RWPE2 (cell line): ENCODE measurements at places on chromosomes 1 and 21.
A peak's percentile ranks its signal among the peaks of the same experiment; 100 is the strongest.

DNA sequence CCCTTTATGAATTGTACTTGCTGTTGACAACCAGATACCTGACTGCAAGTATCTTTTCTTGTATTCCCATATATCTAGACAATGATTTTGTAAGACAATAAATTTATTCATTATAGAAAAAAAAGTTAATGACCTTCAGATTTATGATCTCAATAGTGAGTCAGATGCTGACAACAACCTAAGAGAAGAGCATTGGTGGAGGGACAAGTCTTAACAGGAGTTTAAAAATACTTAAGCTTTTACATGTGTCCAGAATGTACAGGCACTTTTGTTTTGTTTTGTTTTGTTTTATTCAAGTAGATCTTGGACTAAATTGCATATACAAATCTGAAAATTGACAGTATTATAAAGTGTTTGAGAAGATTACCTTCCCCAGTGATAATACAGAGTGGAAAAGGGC, 1544.6 kb upstream of the B3GALT2 start:
- no peak for DNase-seq

- DNase-seq = no peak
These were observed 21.1 kb downstream of the NCF2 start for GRCh38 chr1:183569141-183569540.

DNA sequence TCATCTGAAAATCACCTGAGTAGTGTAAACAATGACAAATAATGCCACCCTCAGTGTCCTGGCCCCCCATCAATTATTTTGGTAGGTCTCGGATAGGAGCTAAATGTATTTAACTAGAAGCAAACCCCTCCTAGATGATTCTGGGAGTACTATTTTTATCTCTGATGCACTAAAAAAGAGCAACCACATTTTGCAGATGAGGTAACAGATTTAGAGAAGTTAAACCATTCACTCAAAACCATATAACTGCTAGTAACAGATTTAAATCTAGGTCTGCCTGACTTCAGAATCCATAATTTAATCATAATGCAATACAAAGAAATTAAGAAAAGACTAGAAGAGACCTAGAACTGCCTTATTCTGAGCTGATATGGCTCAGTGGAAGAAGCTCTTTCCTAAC, 17.3 kb upstream of the PTCH2 start:
- DNase-seq = no peak

DNA sequence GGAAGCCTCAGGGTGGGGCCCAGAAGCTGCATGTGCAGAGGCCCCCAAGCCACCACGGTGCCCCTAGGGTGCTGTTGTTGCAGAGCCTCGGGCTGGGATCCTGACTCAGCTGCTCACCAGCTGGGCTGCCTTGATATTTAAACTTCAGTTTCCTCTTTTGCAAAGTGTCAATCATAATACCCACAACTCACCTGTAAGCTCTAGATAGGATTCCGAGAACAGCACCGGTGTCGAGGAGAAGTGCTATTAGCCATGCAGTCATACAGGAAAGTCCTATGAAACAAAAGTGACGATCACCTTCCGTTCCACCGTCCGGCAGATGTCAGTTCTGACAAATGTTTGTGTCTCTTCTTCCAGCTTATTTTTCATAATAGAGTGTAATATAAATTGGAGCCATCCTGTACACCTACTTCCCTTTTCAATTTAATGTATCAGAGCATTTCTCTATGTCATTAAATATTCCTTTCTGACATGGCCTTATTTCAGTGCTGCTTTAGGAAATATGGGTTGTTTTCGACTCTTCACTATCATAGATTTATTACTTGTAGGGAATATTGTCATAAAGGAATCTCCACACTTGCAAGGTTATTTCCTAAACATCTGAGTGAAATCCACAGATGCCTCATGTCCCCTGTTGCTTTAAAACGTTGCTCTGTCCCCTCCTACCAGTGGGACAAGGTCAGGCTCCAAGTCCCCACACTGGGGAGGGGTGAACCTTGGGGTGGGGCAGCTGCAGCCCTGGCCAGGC, 100.8 kb downstream of the SIK1 start:
- DNase-seq = no peak

DNA sequence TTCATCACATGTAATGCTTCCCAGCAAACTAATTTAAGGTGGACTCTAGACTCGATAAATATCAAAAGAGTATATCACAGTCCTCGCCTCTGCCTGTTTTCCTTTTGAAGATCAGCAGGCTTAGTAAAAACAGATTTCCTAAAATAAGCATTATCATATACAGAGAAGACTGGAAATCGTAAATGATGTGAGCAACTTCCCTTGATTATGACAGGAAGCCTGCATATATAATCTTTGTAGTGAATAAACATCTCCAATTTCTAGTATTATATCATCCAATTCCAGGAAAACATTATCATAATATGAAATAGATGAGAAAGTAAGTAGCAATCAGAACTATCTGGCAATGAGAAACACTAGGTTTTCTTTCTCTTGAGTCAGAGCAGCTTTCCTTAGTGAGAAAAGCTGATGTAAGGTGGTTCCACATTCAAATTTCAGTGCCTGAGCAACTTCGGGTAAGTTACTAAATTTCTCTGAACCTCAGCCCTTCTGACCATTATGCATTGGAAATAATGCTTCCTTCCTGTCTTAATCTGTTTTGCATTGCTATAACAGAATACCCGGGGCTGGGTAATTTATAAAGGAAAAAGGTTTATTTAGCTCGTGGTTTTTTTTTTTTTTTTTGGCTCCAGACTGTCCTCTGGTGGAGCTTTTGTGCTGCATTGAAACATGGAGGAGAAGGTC, 12.6 kb upstream of the POU2F1 start:
- no peak for DNase-seq

DNA sequence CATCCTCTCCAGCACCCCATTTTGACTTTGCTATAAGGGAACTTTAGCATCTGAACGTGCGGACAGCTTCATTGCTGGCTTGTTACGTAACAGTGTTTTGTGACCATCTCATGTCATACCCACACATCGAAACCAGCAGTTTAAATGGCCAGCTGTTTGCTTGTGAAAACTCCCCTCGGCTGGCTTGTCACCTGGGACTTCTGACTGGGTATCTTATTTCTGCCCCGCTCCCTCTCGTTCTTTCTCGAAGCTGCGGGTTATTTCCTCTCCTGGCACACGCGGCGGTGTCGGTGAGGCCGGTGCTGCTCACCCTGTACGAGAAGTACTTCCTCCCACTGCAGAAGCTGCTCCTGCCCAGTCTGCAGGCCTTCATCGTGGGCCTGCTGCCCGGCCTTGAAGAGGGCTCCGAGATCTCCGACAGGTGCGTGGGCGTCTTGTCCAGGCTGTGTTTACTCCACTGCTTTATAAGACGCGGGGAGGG, 43.5 kb downstream of the DOP1B start:
- DNase-seq = no peak

- no peak for DNase-seq
These were observed 3.0 kb upstream of the TRAF3IP3 start for GRCh38 chr1:209752890-209753289.

- DNase-seq = no peak
These were observed 2.7 kb downstream of the SH2D2A start for GRCh38 chr1:156813750-156814570.

DNA sequence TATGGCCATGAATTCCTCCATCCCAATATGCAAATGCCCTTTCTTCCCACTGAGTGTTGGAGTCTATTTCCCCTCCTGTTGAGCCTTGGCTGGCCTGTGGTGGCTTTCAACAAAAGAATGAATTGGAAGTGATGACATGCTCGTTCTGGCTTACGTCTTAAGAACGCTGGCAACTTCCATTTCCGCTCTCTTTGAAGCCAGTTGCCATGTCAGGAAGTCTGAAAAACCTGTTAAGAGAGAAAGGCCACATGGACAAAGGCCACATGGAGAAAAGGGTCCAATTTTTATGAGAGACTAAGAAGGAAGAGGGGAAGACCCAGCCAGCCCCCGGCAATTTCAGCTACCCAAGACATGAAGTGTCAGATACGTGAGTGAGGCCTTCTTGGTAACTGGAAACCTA, 45.6 kb upstream of the GADD45A start:
- DNase-seq = no peak

DNA sequence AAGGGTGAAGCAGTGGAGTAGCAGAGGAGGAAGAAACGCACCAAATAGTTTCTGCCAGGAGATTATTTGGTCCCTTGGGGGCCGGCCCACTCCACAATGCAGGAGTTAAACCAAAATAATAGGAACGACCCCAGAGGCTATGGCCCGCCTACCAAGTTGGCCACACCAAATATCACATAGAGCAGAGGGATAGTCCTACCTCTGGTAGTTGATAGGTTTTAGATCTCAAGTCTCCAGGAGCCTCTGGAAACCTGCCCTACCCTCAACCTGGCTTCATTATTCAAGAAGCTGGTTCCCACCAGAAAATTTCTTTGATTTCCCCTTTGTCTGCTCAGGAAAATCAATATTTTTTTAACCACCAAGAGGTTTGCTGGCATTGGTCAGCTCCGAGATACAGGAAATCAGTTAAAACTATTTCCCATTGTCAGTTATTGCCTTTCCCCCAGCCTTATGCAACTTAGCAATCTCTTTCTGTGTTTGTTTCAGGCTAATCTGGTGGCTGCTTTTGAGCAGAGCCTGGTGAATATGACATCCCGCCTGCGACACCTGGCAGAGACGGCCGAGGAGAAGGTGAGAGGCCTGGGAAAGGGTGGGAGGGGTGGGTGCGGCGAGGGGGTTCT, 35.5 kb upstream of the IPO9 start:
- DNase-seq = no peak

GRCh38 chr1:50704126-50704525, 255.9 kb downstream of the FAF1 start:
- no peak for DNase-seq

DNA sequence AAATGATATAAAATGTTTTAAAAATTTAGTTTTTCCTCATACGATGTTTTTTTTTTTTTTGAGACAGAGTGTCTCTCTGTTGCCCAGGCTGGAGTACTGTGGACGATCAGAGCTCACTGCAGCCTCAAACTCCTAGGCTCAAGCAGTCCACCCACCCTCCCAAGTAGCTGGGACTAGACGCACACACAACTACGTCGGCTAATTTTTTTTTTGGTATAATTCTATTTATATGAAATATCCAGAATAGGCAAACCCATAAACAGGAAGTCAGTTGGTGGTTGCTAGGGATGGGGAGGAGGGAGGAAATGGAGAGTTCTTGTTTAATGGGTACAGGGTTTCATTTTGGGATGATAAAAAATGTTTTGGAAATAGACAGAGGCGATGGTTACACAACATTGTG, 56.5 kb downstream of the WARS2 start:
- no peak for DNase-seq

GRCh38 chr1:193539731-193540459, 353.5 kb upstream of the B3GALT2 start:
- no peak for DNase-seq

- DNase-seq = no peak
These were observed 1.2 kb downstream of the PCP4L1 start for GRCh38 chr1:161259765-161260164.

DNA sequence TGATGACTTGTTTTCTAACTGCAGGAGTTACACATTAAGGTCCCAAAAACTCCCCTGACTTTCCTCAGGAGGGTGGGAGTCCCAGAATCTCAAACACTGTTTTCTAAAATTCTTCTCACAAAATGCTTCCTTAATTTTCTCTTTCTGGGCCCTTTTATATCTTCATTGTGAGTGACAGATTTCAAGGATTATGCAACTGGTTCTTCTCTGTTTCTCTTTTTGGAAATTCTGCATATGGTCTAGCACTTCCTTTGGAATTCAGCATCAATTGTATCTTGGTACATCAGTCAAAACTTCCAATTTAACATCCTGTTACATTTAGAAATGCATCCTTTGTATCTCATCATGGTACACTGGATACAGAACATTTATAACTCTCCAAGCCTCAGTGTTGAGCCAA, 59.7 kb downstream of the LMO4 start:
- DNase-seq = no peak

DNA sequence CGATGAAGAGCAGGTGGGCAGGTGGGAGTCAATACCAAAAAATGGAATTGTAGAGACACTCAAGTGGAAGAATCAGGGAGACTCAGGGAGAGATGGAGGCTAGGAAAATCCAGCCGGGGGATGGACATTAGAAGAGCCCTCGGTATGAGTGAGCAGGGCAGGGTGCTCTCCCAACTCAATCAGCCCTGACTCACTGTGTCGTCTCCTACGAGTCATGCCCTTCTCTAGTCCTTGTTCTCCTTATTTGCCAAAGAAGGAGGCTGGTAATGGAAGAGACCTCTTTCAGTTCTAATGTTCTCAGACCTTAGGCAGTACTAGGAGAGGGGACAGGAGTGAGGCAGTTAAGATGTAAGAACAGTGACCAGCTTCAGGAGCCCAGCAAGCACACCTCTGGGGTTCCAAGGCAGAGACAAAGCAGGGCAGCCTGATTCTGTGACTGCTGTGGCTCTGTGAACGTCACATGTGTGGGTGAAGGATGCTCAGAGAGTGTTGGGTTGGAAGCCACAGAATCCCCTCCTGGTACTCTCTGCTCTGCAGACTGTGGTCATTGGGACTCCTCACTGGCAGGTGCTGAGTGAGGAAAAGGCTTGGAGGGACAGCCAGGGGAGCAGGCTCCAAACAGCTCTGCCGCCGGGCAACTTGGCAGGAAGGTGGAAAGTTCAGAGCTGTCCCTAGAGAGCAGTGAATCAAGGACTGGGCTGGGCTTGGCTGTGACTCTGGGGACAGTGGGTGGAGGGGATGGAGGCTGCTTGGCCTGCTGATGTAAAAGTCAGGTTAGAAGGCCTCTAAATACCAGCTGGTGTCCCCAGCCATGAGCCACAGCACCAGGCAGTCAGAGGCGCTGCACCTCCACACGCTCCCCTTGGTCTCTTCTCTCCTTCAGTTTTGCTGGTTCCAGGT, 11.1 kb upstream of the GJA5 start:
- no peak for DNase-seq

- DNase-seq = no peak
These were observed 36.9 kb upstream of the KLHDC7A start for GRCh38 chr1:18443587-18444520.

GRCh38 chr1:63435161-63435560, 67.7 kb downstream of the ALG6 start:
- DNase-seq = no peak

- DNase-seq = peak; percentile 82
These were observed 38.8 kb upstream of the HIVEP3 start for GRCh38 chr1:41957568-41957967.

DNA sequence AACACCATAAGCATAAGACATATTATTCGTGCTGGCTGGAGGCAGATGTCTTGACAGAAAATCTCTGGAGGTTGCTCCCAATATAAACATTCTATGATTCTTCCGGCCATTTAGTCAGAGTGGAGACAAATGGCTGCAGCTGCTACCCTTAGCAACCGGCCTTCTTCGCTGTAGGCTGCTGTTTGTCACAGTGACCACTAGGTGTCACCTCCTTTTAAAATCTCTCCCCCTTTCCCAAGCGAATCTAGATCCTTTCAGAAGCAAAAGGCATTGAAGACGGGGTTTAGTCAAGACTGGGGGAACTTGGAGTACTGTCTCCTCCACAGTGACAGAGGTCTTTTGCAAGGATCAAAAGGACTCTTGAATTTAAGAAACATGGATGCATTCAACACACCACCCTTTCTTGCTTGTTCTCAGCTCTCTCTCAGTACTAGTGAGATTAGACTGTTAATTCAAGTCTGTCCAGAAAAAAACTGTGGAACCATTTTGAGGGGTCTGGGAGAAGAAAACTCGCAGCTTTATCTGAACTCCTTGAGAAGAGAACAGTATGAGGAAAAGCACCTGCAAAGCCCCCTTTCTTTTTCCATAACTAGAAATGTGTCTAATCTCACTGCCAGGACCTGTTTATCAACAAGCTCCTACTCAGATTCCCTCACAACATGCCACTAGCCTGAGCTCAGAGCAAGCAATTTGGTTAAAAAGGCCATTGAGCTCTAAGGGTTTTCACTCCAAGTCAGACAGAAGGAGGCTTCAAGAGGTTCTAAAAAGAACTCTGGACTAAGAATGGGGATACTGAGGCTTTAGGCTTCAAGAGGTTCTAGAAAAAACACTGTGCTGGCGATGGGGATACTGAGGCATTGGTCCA, 408.3 kb upstream of the PLXNA2 start:
- no peak for DNase-seq
